ENCODE measurements at places on chromosomes 12 and 14.

GRCh38 chr14:24366721-24367513, 1.1 kb upstream of the NFATC4 start:
- DNase-seq = peak; percentile 96

GRCh38 chr14:93520053-93520607, 89.4 kb downstream of the UNC79 start:
- DNase-seq = no peak

- no peak for DNase-seq
Measured at GRCh38 chr12:57325395-57325794, 74.4 kb upstream of the STAC3 start.

GRCh38 chr14:39276005-39276404, 42.3 kb downstream of the MIA2 start:
- no peak for DNase-seq

DNA sequence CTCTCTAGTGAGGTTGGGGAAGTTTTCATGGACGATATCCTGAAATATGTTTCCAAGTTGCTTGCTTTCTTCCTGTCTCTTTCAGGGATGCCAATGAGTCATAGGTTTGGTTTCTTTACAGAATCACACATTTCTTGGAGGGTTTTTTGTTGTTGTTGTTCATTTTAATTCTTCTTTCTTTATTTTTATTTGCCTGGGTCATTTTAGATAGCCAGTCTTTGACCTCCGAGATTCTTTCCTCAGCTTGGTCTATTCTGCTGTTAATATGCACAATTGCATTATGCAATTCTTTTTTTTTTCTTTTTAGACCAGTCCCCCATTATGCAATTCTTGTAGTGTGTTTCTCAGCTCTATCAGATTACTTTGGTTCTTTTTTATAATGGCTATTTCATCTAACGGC, 338.9 kb downstream of the AEBP2 start:
- no peak for DNase-seq

- no peak for DNase-seq
Measured at GRCh38 chr12:121538699-121539061, 42.1 kb downstream of the KDM2B start.

DNA sequence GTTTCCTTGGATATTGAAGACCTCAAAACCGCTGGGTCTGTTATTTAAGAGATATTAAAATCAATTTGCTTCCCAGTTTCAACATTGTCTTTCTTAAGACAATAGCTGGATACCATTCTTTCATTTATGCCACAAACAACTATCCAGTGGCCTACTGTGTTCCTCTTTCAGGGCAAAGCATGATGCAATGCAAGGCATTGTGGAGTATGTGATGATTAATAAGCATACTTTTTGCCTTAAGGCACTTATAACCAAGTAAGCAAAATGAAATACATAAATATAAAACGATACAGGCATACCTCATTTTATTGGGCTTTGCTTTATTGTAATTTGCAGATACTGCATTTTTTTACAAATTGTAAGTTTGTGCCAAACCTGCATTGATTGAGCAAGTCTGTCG, 45.5 kb downstream of the SCN8A start:
- no peak for DNase-seq

DNA sequence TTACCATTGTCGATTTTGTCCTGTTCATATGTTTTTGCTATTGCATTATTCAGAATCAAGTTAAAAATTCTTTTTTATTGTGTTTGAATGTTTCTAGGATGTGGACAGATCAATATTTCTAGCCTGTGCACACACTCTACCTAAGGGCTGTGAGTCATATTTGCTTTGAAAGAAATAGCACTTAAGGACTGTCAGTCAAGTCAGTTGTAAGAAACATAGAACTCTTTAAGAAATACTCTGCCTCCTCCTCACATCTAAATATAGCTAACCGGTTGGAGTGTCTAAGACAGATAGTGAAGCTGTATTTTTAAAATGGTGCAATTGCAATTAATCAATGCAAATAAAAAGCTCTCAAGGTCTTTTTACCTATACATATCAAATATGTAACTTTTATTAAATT, 17.9 kb upstream of the MGST1 start:
- no peak for DNase-seq
